ENCODE measurements at places on chromosomes 12 and 14.

GRCh38 chr14:92160619-92161018 is 38.9 kb downstream of the CPSF2 start:
- no peak for DNase-seq

GRCh38 chr14:38255673-38256532 is at the start of gene CLEC14A:
TSS of gene CLEC14A (minus strand) at chr14:38256093. CDS start at chr14:38256022, 71 bp downstream.
- DNase-seq: no peak

- no peak for DNase-seq
Measured at GRCh38 chr14:43541356-43541755, 965.7 kb downstream of the FSCB start.

DNA sequence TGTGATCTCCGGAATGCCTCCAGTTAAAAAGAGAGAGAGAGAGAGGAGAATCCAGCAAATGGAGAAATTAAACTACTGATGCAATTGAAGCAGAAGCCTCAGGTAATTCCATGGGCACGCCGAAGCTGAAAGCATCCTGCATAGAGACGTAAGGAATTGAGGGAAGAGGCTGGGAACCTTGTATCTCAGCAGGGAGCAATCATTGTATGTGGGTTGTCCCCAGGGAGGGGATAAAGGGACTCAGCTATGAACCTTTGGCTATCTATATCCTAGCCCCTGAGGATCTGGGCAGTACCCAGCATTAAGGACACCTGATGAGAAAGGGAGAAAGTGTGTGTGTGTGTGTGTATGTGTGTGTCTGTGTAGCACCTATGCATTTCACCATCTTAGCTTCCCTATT is 95.8 kb upstream of the ATXN7L3B start:
- DNase-seq: no peak

GRCh38 chr12:42143452-42144157 is 1.1 kb downstream of the GXYLT1 start:
- DNase-seq: no peak

GRCh38 chr14:54427871-54428270 is 13.3 kb downstream of the CNIH1 start:
- no peak for DNase-seq

- DNase-seq: no peak
Measured at GRCh38 chr14:104281768-104282301, 143.4 kb downstream of the KIF26A start.

DNA sequence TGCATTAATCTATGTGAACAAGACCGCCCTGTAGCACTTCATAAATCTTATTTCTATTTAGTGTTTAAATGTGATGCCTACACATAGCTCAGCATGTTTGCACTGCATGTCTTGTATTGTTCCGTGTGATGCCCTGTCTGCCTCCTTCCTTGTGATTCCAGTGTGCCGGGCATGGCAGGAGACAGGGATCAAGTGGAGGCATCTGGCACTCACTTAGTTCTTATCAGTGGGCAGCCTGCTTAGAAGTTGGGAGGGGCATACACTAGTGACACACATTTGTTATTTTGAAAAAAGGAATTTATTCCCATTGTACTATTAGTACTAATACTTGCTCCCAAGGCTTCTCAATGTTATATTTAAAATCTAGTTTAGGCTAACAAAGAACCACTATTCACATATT is 176.4 kb downstream of the KCNA5 start:
- DNase-seq: no peak

DNA sequence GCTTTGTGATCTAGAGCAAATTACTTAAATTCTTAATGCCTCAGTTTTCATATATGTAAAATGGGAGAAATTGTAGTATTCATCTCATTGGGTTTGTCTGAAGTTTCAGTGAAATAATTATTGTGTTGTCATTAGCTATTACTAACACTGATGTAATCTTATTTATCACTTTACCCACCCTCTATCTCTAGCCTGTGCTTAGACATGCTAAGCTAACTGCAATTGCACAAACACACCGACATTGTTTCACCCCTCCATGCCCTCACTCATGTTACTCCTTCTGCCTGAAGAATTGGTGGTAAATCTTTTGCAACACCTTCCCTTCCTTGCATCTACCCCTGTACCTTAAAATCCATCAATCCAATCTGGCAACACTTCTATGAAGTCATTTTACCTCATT is 241.6 kb downstream of the BCAT1 start:
- DNase-seq: no peak

- no peak for DNase-seq
Measured at GRCh38 chr12:7501031-7501588, 2.5 kb downstream of the CD163 start.

- DNase-seq: no peak
Measured at GRCh38 chr14:93496856-93497741, 66.4 kb downstream of the UNC79 start.

GRCh38 chr12:57240926-57241401 is 10.0 kb downstream of the STAC3 start:
- DNase-seq: peak; percentile 44

GRCh38 chr12:77118696-77119095 is 53.3 kb upstream of the E2F7 start:
- DNase-seq: no peak

DNA sequence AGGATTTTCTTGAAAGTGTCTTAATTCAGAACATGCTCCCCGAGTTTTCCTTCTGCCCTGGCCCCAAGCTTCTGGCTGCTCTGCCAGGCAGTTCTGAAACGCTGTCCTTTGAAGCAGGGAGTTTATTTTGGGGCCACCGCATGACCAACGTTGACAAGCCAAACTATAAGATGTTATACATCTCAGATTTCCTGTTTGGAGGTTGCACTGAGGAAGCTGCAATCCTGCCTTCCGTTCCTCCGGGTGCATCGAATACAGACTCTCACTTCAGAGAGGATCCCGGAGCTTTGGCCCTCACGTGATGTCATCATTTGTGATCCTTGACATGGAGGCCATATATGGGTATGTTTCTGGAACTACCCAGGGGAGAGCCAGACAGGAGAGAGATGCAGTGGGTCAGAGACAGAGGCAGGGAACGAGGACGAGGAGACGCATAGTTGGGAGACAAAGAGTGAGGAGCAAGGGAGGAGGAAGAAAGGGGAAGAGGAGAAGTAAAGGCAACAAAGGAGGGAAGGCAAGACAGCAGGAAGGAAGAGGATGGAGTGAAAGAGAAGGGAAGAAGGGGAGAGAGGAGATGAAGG is at the start of gene ASB2:
Gene ASB2 (minus strand): TSS at position 94 of the 581 bp plus-strand sequence. CDS start 12,031 bp downstream, outside the sequence.
- DNase-seq: peak; percentile 61

DNA sequence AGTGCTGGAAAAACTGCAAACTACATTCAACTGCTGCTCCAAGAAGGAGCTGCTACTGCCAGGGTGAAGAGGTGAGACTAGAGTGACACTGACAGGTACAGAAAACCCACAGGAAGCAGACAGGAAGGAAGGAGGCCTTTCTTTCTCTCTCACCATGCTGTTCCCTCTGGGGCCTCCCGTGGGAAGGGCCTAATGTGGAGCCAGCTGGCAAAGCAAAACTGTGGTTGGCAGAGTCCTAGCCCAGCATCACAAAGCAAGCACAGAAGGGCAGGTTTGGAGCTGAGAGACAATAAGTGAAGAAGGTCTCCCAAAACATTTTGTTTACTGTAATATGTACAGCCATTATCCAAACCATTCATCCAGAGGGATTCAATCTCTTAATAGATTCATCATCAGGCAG is 122.5 kb upstream of the MAX start:
- no peak for DNase-seq

- DNase-seq: no peak
Measured at GRCh38 chr12:24780697-24781368, 168.1 kb downstream of the BCAT1 start.

GRCh38 chr14:76964695-76965094 is 63.8 kb downstream of the IRF2BPL start:
- peak; percentile 58 for DNase-seq

DNA sequence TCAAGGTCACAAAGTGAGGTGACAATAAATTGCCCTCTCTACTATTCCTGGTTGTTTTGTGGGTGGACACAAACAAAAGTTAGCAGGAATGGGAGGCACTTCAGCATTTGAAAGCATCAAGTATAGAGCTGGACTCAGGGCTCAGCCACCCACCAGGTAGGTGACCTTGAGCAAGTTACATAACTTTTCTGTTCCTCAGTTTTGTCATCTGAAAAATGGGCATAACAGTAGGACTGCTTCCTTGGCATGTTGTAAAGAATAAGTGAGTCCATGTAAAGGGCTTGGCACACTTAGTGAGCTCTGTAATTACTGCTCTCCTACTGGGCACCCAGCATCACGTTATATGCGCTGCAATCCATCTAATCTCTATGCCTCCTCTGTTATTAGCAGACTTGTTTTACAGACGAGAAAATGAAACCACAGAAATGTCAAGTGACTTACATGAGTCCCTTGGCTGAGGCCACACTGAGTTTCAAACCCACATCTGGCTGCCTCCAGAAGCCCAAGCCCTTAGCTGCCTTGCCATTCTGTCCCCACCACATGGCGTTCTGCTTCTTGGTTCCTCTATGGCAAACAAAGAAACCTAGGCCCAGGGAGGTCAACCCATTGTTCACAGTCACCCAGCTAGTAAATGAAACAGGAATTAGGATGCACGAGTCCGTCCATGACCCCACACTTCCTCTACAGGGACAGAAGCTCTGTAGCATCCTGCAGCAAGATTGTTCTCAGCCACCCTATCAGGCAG is 63.2 kb upstream of the SLC24A4 start:
- DNase-seq: no peak

- DNase-seq: peak; percentile 16
Measured at GRCh38 chr14:68780358-68781160, 12.3 kb downstream of the ZFP36L1 start.

DNA sequence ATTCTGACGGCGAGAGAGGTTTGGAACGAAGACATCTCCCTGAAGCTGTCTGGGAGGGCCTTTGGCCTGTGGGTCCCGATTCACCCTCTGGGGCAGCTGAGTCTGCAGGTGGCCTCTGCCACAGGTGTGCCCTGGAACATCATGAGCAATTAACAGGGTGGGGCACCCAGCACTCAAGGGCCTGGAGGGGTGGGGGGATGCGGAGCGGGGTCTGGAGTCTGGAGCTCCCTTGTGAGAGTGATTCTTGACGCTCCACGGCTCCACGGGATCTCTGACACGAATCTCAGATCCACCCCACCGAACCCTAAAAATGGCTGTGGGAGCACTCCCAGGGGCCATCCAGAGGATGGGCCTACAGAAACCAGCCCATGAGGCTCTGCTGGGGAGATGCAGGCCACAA is 8.3 kb downstream of the ITPK1 start:
- DNase-seq: no peak

- DNase-seq: no peak
Measured at GRCh38 chr12:10111451-10111850, 12.7 kb upstream of the CLEC1A start.

GRCh38 chr14:20782280-20782890 is 1.3 kb downstream of the RNASE6 start:
- DNase-seq: no peak
